ENCODE measurements at places on chromosomes 12 and 14. TPM values are rescaled to one million over a fixed set of nuclear protein-coding genes. Genes with fewer than 3 reads are reported as not detected.

DNA sequence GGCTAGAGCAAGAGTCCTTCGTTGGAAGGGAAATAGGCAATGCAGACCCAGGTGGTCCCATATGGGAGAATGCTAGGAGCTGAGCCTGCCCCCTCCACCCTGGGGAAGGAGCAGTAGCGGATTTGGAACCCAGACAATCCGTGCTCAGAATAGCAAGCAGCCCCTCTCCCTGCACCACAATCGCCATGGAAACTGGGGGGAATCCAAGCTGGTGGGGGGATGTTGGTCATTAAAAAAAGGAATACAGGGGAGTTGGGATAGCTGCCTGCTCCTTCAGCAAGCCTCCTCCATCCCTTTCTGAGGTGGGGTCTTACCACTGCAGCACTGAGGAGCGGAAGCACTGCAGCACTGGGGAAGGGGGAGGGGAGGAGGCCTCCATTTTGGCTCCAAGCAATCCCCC is 2.9 kb downstream of the RND1 start:
- DNase-seq, result no peak

DLK1 gene
- total RNA-seq, result 0.86 TPM

DNA sequence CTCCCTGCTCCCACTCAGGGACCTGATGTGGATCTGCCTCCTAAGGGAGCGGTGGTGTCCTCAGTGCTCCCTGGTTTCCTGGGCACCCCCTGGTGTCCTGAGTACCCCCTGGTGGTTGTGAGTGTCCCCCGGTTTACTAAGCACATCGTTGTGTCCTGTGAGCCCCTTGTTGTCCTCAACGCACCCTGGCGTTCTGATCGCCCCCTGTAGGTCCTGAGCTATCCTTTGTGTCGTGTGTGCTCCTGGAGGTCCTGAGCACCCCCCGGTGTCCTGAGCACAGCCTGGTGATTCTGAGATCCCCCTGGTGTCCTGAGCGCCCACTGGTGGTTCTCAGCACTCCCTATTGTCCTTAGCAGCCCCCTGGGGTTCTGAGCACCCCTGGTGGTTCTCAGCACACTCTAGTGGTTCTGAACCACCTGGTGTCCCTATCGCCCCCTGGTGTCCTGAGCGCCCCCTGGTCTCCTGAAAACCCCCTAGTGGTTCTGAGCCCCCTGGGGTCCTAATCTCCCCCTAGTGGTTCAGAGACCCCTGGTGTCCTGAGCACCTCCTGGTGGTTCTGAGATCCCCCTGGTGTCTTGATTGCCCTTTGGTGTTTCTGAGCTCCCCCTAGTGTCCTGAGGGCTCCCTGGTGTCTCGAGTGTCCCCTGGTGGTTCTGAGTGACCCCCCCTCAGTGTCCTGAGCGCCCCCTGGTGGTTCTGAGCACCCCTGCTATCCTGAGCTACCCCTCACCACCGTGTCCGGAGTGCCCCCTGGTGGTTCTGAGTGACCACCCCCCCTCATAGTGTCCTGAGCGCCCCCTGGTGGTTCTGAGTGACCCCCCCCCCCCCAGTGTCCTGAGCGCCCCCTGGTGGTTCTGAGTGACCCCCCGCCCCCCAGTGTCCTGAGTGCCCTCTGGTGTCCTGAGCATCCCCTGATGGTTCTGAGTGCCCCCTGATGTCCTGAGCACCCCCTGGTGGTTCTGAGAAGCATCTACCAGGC is 615.1 kb downstream of the TMEM121 start:
- DNase-seq, result no peak

R3HDM2 gene
- 62.2 TPM for total RNA-seq

TAS2R50 gene
- 3.1 TPM for total RNA-seq

ACOT6 gene
- not detected for total RNA-seq

POTEM gene
- total RNA-seq, result not detected

DNA sequence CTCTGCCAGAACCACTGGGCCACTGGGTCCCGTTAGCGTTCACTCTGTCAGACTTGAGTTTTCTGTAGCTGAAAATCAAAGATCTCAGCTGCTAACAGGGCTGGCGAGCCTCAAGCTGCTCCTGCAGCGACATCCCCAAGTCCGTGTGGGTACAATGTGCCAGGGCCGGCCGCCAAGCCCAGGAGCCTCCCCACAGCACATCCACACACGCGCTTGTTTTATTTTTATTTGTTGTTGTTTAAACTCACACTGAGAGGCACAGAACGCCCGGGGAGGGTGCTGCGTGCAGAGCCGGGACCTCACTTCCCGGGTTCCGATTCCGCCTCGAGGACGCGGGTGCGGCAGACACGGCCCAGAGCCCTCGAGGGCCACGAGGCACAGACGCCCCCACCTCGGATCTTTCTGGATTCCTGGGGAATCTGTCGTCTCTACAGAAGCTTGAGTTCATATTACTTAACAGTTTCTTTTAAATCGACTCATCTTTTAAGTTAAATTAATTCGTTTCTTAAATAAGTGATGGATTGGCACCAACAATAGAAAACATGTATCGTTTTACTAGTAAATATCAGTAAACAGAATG is 9.3 kb downstream of the GALNT9 start:
- DNase-seq, result no peak

RASAL1 gene
- not detected for total RNA-seq

VRTN gene
- not detected for total RNA-seq

DNA sequence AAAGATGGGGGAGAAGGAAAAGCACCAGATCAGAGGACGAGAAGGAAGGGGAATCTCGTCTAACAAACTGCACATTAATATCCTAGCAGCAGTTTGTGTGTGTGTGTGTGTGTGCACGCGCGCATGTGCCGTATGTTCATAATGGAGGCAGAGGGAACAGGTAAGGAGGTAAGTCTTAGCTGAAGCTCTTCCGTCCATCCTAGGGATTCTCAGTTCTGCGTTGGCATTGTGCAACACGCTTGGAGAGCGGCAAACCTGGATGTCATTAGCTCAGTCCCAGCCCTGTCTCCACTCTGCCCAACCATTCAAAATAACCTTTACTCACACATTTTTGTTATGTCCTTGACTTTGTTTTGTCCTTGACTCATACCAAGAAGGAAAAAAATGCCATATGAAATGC is 1.6 kb upstream of the C1R start:
- no peak for DNase-seq

SPIC gene
- not detected for total RNA-seq

MDGA2 gene
- 0.19 TPM for total RNA-seq

LIMA1 gene
- total RNA-seq, result 98.5 TPM

- DNase-seq, result no peak
Observed at GRCh38 chr12:77645966-77646598, 184.6 kb upstream of the NAV3 start.

- no peak for DNase-seq
Observed at GRCh38 chr14:93744176-93744575, 44.1 kb downstream of the PRIMA1 start.

- no peak for DNase-seq
Observed at GRCh38 chr12:111761099-111761498, 5.6 kb upstream of the ALDH2 start.

DNA sequence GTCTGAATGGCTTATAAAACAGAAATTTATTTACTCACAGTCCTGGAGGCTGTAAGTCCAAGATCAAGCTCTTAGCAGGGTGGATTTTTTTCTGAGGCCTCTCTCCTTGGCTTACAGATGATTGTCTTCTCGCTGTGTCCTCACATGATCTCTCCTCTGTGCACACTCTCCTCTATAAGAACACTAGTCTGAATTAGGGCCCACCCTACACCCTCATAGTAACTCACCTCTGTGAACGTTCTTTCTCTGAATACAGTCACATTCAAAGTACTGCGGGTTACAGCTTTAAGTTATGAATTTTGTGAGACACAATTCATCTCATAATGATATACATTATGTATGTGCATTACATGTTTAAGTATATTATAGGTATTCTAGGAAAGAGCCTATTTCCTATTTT is 135.7 kb upstream of the ATXN7L3B start:
- DNase-seq, result no peak

DNA sequence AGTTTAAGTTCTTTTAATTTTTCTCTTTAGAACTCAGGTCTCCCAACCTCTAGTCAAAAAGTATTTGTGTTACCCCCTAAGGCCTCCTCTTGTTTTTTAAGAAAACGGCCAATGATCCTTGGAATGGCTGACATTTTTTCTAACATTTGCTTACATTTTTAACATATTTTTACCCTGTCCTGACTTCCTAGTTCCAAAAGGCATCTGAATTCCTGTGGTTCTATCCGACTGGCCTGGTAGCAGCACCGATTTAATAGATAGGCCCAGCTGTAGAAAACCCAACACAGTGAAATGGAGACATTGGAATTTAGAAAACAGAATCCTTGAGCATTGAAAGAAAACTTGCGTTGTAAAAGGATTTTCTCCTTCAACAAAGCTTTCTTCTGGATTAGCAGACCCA is 134.7 kb upstream of the GSC start:
- DNase-seq, result no peak

TMPRSS12 gene
- not detected for total RNA-seq

GRCh38 chr12:102063069-102063468 is 1.3 kb upstream of the WASHC3 start:
- DNase-seq, result no peak

AQP6 gene
- total RNA-seq, result not detected

TAS2R20 gene
- 2.3 TPM for total RNA-seq

DNA sequence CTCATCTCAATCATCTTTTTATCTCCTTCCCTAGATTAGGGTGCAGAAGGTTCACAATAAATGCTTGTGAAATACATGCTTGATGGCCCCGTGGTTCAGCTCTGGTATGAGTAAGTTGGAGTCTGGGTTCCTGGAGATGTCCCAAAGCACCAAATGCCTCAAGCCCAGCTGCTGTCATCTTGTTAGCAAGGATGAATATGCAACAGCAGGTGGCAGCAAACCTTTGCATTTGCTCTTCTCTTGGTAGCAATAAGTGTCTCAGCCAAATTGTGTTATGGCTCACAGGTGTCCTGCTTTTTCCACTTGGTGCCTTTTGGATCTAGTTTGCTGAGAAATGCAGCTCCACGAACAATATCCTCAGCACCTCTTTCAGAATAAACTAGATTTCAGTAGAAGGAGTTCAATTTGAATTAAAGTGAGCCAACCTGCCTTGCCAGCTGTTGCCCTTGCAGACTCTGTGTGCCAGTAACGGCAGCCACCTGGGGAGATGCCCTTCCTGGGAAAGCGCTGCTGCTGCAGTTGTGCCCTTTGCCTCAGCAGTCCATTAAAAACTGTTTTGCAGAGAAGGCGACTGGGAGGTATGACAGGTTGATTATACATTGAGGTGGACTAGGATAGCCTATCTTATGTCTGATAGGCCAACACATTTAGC is 417.3 kb downstream of the SNAPC1 start:
- no peak for DNase-seq

Measured in osteocyte (in vitro differentiated cells).